ENCODE measurements at places on chromosomes 3 and 15. TPM values are rescaled to one million over a fixed set of nuclear protein-coding genes. Genes with fewer than 3 reads are reported as not detected.

DNA sequence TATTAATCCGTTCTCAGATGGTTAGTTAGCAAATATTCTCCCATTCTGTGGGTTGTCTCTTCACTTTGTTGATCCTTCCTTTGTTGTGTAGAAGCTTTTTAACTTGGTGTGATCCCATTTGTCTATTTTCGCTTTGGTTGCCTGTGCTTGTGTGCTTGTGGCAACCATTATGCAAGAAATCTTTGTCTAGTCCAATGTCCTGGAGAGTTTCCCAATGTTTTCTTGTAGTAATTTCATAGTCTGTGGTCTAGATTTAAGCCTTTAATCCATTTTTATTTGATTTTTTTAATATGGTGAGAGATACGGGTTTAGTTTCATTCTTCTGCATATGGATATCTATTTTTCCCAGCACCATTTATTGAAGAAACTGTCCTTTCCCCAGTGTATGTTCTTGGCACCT lies 59.8 kb downstream of the RASA2 start:
- no peak for DNase-seq

- no peak for DNase-seq
Observed at GRCh38 chr3:53970661-53971060, 79.0 kb upstream of the SELENOK start.

DNA sequence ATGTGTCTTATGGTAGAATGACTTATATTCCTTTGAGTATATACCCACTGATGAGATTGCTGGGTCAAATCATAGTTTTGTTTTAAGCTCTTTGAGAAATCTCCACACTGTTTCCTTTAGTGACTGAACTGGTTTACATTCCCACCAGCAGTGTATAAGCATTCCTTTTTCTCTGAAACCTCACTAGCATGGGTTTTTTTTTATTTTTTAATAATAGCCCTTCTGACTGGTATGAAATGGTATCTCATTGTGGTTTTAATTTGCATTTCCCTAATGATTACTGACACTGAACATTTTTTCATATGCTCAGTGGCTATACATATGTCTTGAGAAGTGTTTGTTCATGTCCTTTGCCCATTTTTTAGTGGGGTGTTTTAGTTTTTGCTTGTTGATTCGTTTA lies 494.3 kb downstream of the SQOR start:
- no peak for DNase-seq

- no peak for DNase-seq
Observed at GRCh38 chr3:64242435-64242834, 17.2 kb upstream of the PRICKLE2 start.

TMC3 gene
- total RNA-seq: under 0.01 TPM

SLC51B gene
- not detected for total RNA-seq

LYZL4 gene
- total RNA-seq: not detected

TLR9 gene
- total RNA-seq: not detected

All from fibroblast of the aortic adventitia (primary cell).